Inflammatory macrophage treated with lipopolysaccharide for 4 hours (primary cell): ENCODE measurements at places on chromosomes 3 and 15.
A peak's percentile ranks its signal among the peaks of the same experiment; 100 is the strongest.

- DNase-seq, result no peak
Observed at GRCh38 chr3:59540241-59540640, 490.4 kb upstream of the CFAP20DC start.

GRCh38 chr3:14266361-14266760, 87.7 kb downstream of the LSM3 start:
- DNase-seq, result no peak

DNA sequence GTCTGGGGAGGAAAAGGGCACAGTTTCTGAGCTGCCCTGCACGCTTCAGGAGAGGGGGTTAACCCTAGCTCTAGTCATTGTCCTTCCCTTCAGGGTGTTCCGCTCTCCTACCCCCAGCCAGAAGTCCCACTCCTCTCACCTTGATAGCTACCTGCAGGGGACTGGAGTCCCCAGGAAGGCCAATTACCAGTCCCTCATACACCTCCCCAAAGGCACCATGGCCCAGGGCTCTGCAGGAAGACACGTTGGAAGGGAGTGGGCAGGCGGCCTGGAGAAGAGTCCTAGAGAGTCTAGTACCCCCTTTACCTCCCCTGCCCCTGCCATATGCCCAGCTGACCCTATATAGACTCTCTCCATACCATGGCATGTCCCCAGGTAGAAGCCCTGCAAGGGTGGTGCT, 7.9 kb downstream of the LTK start:
- DNase-seq, result no peak

GRCh38 chr15:66101715-66102395, 151.7 kb downstream of the MEGF11 start:
- DNase-seq, result no peak

GRCh38 chr15:39205506-39206371, 375.1 kb upstream of the THBS1 start:
- DNase-seq, result no peak

- peak; percentile 44 for DNase-seq
Observed at GRCh38 chr15:45714590-45715488, 80.0 kb downstream of the SQOR start.

DNA sequence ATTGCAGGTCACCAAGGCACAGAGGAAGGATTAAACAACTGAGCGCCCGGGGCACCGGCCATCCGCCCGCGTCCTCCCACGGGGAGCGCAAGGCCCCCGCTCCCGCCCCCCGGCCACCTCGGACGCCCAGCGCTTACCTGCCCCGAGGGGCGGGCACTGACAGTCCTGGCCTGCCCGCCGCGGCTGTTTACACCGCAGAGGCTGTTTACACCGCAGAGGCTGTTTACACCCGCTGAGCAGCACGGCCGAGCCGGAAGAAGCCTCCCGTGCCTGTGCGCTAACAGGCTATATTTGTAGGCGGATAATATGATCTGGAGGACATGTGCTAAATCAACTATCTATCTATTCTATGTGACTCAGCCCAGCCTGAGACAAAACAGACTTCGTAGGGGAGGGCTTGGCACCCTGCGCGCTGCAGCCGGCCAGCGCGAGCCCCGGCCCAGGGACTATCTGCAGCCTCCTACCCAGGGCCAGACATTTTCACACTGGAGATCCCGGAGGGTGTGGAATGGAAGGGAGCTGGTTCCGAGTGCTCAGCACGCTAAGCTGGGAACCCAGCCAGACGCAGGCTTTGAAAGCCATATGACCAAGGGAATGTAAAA, at the start of gene LRRC2:
LRRC2 (minus strand) TSS at position 263 of the 602 bp plus-strand sequence. CDS start 14,711 bp downstream, outside the sequence.
- no peak for DNase-seq

DNA sequence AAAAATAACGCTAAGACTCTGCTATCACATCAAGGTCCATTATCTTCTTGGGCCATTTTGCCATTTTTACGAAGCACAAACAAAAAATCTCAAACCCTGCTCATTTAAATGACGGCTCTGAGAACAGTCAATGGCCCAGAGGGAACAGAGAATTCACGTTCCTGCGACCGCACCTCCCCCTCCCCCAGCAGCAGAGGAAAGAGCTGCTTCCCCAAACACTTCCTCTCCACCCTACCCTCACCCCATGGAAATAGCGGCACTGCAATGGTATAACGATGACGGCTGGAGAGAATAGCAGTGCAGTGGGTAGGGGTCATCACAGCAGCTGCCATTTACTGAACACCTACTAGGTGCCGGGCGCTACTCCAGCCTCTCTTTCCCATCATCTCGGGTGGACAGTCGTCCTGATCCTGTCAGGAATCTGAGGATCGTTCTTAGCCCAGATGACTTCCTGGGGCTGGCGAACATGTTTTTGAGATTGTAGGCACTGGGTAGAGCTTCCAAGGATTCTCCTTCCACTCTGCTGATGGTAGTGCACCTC, 113.3 kb downstream of the IQSEC1 start:
- DNase-seq, result peak; percentile 55

- DNase-seq, result no peak
Observed at GRCh38 chr3:15266510-15267376, 60.7 kb downstream of the CAPN7 start.

GRCh38 chr3:55526332-55527030, 39.4 kb upstream of the WNT5A start:
- no peak for DNase-seq
